Hepatocyte (in vitro differentiated cells): ENCODE measurements at places on chromosomes 13 and 19.
A peak's percentile ranks its signal among the peaks of the same experiment; 100 is the strongest.

- DNase-seq = no peak
Observed at GRCh38 chr13:75399168-75399878, 82.6 kb downstream of the TBC1D4 start.

GRCh38 chr19:44741841-44742329, 6.6 kb upstream of the BCL3 start:
- DNase-seq = peak; percentile 97

- DNase-seq = peak; percentile 62
Observed at GRCh38 chr19:13212759-13213330, 62.6 kb downstream of the IER2 start.

- DNase-seq = peak; percentile 55
Observed at GRCh38 chr19:40191836-40192646, 815 bp downstream of the MAP3K10 start.

- DNase-seq = peak; percentile 19
Observed at GRCh38 chr13:61954092-61954491, 538.4 kb upstream of the PCDH20 start.

- DNase-seq = no peak
Observed at GRCh38 chr13:78608688-78609463, 5.5 kb upstream of the POU4F1 start.

DNA sequence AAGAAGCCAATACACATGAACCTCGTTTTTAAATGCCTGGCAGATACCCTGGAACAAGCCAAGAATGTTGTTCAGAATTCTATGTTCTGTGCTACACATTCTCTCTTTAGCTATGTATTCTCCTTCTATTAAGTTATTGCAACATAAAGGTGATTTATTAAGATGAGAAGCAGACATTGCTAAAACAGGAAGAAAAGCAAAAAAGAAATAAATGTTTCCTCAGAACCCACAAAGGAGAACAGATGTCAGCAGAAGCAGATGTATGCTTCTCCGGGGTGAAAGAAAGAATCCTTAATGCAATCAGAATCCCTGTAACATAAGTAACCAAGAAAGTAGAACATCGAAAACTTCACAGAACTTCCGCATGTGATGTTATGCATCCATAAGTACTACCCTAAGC, 302.9 kb downstream of the DCT start:
- no peak for DNase-seq

- no peak for DNase-seq
Observed at GRCh38 chr13:27440408-27440807, 10.0 kb downstream of the MTIF3 start.

- no peak for DNase-seq
Observed at GRCh38 chr19:28605501-28606268, 607.3 kb downstream of the UQCRFS1 start.

- DNase-seq = no peak
Observed at GRCh38 chr13:41611385-41611784, 154.0 kb downstream of the RGCC start.

GRCh38 chr13:98411617-98412265, 165.2 kb downstream of the STK24 start:
- DNase-seq = no peak

GRCh38 chr19:50580970-50581634, 12.9 kb upstream of the LRRC4B start:
- DNase-seq = no peak

DNA sequence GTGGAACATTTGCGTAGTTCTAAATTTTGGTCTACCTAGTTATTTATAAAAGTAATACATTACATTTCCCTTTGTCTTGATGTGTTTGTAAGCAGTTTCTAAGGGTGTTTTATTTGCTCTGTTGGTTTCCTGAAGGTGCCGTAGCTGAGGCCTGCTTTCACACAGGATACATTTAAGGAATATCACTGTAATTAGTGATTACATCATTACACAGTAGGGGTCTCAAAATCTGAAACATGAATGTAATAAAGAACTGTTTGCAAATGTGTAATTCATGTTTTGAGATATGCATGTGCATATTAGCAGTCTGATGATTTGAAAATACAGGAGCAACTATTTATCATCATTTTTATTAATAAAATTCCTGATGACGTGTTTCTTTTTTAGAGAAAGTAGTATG, 281.8 kb downstream of the MTUS2 start:
- DNase-seq = no peak

DNA sequence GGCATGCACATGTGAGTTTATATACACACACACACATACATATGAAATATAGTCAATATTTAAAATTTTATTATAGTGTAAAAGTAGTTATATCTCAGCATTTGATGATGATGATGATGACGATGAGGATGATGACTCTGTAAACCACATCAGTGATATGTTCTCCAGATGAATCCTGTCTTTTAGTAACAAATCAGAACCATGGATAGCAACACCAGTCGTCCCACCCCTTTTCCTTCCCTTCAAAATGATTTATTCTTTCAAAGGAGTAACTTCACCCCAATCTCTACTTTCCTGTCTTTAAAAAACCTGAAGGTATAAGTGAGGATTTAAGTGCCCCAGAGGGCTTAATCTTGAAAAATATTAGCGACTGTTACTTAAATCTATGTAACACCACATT, 74.1 kb downstream of the DCLK1 start:
- no peak for DNase-seq

DNA sequence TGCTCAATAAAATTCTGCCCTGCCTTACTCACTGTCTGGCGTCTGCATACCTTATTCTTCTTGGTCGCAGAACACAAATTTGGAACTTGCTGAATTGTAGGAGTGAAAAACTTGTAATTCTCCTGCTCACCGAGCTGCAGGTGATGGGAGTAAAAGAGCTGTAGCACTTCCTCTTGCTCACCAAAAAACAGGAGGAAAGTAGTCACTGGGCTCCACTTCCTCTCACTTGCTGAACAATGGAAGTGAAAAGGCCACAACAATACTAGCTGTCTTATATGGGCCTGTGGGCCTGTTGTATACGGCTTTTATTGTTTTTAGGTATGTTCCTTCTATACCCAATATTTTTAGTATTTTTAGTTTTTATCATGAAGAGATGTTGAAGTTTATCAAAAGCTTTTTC, 978.7 kb downstream of the SLITRK5 start:
- no peak for DNase-seq

DNA sequence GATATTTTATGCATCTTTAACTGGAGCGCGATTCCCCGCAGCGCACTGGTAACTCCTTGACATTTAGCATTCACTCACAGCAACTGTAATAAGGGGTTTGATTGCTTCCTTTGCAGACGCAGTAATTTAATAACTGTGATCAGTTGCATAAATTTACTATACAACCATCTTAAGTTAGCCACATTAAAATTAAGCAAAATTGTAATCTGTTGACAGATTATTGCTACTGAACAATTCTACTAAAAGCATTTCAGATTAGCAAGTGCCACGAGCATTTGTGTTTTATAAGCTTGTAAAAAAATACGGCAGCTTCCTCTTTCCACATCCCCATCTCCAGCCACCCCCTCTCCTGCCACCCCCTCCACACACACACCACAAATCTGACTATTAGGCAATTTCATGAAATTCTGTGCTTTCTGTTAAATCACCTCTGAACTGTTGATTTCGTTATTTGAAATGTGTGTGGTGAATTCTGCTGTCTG, 44.4 kb downstream of the TSHZ3 start:
- no peak for DNase-seq

DNA sequence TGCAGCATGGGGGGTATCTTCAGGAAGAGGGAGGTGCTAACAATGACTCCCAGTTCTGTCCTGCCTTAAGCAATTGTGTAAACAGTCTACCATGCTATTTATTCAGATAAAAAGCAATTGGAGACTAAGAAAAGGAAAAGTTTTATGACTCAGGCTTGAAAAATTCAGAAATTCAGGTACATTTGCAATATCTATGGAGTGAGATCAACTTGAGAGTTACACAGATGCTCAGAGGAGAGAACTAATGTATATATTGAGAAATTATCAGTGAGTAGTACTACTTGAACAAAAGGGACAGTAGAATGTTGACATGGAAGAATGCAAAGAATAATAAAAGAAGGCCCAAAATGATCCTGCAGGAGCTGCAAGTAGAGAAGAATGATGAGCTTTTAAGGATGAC, 277.6 kb upstream of the DACH1 start:
- no peak for DNase-seq

DNA sequence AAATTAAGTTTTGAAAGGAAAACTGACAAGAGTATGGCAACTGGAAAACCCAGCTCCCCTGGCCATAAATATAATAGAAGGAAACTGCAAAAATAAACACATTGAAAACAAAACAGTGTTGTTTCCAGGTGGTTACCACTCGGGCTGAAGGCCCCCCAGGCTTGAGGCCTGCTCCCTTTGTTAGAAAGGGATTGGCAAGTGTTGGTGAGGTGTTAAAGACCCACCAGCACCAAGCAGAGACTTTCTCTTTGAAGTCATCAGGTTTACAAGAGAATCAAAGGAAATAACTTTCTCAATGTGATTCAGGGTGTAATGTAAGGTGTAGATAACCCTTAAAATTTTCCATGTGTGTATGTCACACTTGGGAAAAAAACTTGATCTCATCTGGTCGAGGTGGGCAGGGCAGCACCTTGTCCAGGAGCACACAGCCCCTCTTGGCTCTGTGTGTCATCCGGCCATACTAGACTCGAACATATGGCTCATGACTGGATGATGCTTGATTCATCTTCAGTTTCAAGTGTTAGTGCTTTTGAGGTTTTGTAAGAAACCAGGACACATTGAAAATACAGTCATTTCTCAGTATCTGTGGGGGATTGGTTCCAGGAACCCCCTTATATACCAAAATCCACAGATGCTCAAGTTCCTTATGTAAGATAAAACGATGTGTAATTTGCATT, 7.8 kb downstream of the ACTN4 start:
- no peak for DNase-seq

DNA sequence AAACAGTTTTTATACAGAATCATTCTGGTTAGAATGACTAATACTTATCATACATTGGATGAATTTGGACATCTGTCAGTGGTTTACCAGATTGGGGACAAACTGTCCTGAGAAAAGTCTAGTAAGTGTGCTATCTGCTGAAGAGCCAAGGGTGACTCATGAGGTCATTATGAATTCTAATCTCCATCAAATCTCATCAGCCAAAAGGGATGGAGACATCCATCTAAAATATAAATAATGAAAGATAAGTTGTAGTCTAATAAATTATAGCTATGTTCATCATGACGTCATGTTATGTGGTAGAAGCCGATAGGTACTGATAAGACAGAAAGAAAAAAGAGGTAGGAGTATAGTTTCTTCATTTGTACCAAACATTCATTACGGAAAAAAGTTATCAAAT, 804.4 kb downstream of the PCDH9 start:
- no peak for DNase-seq

GRCh38 chr19:55189403-55189835, 9.3 kb upstream of the SYT5 start:
- DNase-seq = no peak

- no peak for DNase-seq
Observed at GRCh38 chr19:9009935-9010651, at the start of gene MUC16. MUC16 (minus strand) TSS chr19:9010409.

DNA sequence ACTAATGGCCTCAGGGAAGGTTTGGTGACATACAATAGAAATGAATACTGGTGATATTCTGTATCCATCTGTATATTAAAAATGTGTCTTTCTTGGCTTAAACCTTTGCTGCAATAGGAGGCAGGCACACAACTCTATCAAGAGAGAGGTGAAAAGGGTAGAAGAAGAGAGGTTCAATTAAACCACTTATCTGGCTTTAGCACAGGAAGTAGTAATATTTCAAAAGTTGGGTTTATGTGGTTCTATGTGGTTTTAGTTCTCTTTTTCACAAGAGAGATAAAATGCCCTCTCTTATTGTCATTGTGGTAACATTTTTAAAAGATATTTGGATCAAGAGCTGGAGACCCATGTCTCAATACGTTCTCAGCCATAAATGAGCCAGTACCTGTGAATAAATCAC, 146.2 kb upstream of the FNDC3A start:
- no peak for DNase-seq

DNA sequence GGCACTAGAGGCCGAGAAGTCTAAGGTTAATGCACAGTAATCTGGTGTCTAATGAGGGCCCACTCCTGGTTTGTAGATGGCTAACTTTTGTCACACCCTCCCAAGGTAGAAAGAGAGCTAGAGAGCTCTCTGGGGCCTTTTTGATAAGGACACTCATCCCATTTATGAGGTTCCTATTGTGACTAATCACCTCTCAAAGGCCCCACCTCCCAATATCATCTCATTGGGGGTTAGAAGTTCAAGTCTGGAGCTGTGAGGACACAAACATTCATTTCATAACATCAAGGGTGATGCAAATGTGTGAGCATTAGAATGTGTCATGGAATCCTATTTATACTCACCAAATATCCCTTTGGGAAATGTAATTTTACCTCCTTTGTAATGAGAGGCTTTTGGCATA, 79.2 kb upstream of the SLC10A2 start:
- no peak for DNase-seq

DNA sequence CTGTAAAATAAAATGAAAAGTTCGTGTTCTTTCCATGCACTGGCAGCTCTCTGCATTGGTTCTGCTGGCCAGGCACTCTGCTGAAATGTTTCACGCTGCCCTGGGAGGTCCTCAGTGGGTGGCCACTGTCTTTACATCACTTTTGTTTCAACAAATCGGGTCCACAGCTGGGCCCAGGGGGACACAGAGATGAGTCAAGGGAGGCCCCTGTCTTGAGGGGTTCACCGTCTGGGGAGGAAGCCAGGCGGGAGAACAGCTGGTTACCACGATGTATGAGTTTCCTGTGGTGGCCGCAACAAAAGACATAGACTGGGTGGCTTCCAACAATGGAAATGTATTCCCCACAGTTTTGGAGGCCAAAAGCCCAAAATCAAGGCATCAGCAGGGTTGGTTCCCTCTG, 5.1 kb upstream of the KLF2 start:
- DNase-seq = no peak

GRCh38 chr19:48780631-48781391, 25.5 kb downstream of the FGF21 start:
- DNase-seq = peak; percentile 60

DNA sequence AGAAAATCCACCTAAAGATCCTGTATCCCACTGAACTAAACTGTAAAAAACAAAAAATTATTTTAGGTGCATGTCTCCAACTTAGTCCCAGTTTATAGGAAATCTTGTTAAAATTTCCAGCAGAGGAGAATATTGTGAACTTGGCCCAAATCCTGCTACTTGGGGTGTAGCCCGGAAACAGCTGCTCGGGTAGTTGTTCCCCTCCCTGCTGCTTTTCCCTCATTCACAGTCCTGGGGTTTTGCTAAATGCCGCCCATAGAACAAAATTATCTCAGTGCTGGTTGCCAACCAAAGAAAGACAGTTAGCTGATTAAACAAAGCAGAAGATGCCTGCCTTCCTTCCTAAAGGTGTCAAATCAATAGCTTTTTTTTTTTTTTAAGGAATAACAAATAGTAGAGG, 330.5 kb upstream of the KLF12 start:
- peak; percentile 8 for DNase-seq

- peak; percentile 74 for DNase-seq
Observed at GRCh38 chr19:4229179-4229931, at the start of gene EBI3. EBI3 (plus strand) TSS chr19:4229523; CDS start chr19:4229551, 28 bp downstream.
